ENCODE measurements at places on chromosomes 16 and 17.

DNA sequence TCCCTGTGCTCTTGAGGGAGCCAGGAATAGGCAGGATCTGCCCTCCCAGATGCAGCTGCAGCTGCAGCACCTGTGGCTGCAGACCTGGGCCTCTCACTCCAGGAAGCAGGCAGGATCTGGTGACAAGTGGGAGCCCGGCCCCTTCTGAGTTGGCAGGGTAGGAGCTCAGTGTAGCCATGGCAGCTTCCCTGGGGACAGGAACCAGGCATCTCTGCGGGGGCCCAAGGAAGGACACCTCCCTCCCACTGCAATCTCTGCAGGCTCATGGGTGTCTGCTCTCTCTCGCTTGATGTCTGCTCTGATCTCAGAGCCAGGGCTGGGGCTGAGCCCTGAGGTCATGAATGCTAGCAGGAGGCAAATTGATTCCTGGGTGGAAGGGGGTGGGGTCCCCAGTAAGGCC, 592.5 kb upstream of the CA10 start:
- H3K4me3 ChIP-seq: no peak overlapping the region
- no peaks in the 10 kb centered on the region for H3K27me3 ChIP-seq
- no peak overlapping the region for H3K27ac ChIP-seq
- no peaks in the 10 kb centered on the region for H3K4me1 ChIP-seq

GRCh38 chr17:10394201-10394887, 21.5 kb upstream of the MYH13 start:
- no peaks in the 10 kb centered on the region for H3K36me3 ChIP-seq
- H3K4me1 ChIP-seq: no peaks in the 10 kb centered on the region
- DNase-seq: no peak
- peaks cover 25% of the 10 kb centered on the region for H3K27me3 ChIP-seq
- no peak overlapping the region for H3K4me3 ChIP-seq
- no peak overlapping the region for H3K27ac ChIP-seq

DNA sequence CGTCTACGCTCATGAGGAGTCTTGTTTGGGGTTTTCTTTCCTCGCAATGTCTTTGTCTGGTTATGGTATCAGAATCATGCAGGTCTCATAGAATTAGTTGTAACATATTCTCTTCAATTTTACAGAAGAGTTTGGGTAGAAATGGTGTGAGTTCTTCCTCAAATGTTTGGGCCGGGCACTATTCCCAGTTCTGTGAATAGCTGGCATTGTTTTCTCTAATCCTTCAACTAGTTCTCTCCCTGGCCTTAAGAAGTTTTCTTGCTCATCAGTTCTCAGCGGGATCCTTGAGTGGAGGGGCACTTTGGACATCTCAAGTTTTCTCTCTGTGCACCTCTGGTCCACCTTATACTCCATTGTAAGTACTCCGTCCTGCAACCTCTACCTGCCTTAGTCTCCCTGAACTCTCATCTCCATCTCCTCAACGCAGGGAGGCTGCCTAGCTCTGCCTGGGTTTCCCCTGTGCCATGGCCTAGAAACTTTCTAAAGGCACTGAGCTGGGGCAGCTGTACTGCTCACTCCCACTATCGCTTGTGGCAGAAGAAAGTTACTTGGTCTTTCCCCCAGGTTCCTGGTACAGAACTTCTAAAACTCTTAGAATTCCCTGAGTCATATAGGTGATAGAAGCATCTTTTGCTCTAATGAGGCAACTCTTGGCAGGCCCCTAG, 16.9 kb downstream of the NSMCE1 start:
- peaks cover 18% of the 10 kb centered on the region for H3K4me1 ChIP-seq
- no peak for DNase-seq
- peaks cover 27% of the 10 kb centered on the region for H3K36me3 ChIP-seq
- peak overlapping the region; percentile 64 for H3K27ac ChIP-seq

- H3K4me1 ChIP-seq: no peaks in the 10 kb centered on the region
- peaks cover 20% of the 10 kb centered on the region for H3K36me3 ChIP-seq
- DNase-seq: no peak
- no peak overlapping the region for H3K4me3 ChIP-seq
- no peaks in the 10 kb centered on the region for H3K27me3 ChIP-seq
Observed at GRCh38 chr17:73423159-73423715, 111.4 kb upstream of the CDC42EP4 start.

DNA sequence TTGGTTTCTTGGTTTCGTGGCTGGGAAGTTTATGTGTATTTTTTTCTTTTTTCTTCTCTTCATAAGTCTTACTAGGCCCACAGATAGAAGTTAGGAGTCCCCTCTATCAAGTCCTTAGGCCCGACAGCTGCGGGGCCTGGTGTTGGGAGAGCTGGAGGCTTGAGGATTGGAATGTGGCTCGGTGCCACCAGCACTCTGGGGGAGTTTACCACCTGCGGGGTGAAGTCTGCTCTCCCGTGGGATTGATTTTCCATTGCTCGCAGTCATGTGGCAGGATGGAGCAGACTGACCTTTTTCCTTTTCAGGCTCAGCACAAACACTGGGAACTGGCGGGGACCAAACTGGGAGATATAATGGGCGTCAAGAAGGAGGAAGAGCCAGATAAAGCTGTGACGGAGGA, 7.5 kb downstream of the DHX38 start:
- H3K27ac ChIP-seq: no peak overlapping the region
- no peak for DNase-seq
- H3K27me3 ChIP-seq: no peaks in the 10 kb centered on the region
- peaks cover 21% of the 10 kb centered on the region for H3K4me1 ChIP-seq
- H3K4me3 ChIP-seq: no peak overlapping the region
- H3K36me3 ChIP-seq: peaks cover 49% of the 10 kb centered on the region

DNA sequence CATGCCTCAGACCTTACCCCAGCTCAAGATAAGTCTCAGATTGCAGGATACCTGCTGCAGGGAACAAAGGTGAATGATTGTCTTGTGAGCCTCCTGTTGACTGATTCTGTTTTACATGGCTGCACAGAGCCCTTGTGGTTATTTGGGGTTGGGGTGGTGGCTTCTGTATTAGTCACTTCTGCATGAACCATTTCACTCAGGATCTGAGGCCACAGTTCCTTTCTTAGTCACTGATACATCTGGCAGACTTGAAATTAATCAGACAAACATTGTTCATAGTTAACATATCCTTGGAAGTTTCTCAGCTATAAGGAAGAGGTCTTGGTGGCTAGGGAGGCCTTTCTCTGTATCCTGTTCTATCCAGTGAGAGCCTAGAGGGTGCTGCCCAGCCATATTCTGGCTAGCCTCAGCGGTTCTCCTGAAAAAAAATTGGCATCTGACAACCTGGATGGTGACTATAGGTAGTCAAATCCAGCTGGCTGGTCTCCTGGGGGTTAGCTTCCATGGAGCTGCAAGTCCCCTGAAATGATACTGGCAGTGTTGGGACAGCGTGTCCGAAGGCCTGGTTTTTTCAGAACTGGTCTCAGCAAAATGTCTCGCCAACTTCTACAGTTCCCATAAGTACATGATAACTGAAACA, 8.4 kb upstream of the PLK1 start:
- peak overlapping the region; percentile 57 for H3K27ac ChIP-seq
- no peaks in the 10 kb centered on the region for H3K36me3 ChIP-seq
- no peaks in the 10 kb centered on the region for H3K27me3 ChIP-seq
- peaks cover 3% of the 10 kb centered on the region for H3K4me1 ChIP-seq
- no peak for DNase-seq

DNA sequence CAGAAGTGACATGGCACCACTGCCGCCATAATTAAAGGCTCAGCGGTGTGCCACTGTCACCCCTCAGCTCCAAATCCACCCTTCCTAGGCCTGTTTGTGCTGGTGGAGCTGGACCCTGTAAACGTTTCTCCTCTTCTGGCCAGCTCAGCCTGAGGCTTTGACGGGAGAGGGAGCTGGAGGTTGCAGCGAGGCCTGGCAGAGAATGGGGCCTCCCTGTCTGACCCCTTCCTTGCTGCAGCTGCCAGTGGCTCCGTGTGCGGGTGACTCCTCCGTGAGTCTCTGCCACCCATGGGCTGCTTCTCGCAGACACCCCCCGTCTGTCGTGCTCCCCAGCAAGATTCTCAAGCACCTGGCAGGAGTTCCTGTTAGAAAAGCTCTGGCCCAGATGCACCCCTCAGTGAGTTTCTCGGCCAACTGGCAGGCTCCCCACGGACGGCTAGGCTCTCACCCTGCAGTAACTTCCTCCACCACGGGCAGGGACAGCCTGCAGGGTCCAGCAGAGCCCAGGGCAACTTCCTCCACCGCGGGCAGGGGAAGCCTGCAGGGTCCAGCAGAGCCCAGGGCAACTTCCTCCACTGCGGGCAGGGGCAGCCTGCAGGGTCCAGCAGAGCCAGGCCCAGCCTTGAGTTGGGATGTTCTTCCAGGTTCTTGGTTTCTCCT, 4.7 kb upstream of the CHMP6 start:
- no peaks in the 10 kb centered on the region for H3K36me3 ChIP-seq
- H3K27ac ChIP-seq: no peak overlapping the region
- no peak overlapping the region for H3K4me3 ChIP-seq
- DNase-seq: no peak
- H3K27me3 ChIP-seq: no peaks in the 10 kb centered on the region

GRCh38 chr17:62653826-62654761, 26.6 kb downstream of the MRC2 start:
- H3K36me3 ChIP-seq: no peaks in the 10 kb centered on the region
- H3K27me3 ChIP-seq: no peaks in the 10 kb centered on the region
- peaks cover 22% of the 10 kb centered on the region for H3K4me1 ChIP-seq
- DNase-seq: no peak

DNA sequence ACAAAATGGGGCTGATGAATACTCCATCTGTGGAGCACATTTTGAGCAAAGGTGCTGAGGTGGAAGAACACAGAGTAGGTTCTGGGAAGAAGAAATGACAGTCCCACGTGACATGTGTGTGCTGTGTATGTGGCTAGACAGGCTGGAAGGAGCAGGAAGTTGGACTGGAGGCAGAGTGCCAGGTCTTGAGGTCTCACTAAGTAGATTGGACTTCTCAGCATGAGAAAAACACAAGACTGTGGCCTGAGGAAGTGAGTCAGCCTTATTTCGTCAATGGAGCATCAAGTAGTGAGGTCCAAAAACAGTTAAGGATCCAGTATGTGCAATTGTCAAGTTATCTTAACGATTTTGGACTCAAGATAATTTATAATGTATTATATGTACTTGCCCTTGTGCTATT, 736.5 kb downstream of the KCNJ2 start:
- no peaks in the 10 kb centered on the region for H3K36me3 ChIP-seq
- H3K4me3 ChIP-seq: no peak overlapping the region
- no peaks in the 10 kb centered on the region for H3K4me1 ChIP-seq
- DNase-seq: no peak
- no peaks in the 10 kb centered on the region for H3K27me3 ChIP-seq
- no peak overlapping the region for H3K27ac ChIP-seq

Measured in naive thymus-derived CD8-positive, alpha-beta T cell (primary cell).